ENCODE measurements at places on chromosomes 2 and 18.
A peak's percentile ranks its signal among the peaks of the same experiment; 100 is the strongest.

- no peak for DNase-seq
Observed at GRCh38 chr2:23200068-23200786, 184.8 kb upstream of the KLHL29 start.

GRCh38 chr2:83085869-83086268, 1373.2 kb downstream of the SUCLG1 start:
- no peak for DNase-seq

DNA sequence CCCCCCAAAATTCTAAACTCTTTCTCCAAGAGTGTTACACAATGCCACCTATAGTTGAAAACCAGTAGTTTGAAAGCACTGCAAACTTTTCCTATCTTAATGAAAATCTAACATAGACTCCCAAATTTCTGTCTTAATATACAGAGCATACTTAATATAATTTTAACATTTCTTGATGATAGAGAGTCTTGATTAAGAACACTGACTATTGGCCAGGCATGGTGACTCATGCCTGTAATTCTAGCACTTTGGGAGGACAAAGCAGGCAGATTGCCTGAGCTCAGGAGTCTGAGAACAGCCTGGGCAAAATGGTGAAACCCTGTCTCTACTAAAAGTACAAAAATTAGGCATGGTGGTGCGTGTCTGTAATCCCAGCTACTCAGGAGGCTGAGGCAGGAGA, 34.2 kb downstream of the ASXL2 start:
- DNase-seq: no peak

- no peak for DNase-seq
Observed at GRCh38 chr2:6027066-6027465, 334.9 kb downstream of the SOX11 start.

- no peak for DNase-seq
Observed at GRCh38 chr2:167490455-167490854, 602.2 kb downstream of the XIRP2 start.

- no peak for DNase-seq
Observed at GRCh38 chr2:104901037-104901881, 47.3 kb downstream of the POU3F3 start.

DNA sequence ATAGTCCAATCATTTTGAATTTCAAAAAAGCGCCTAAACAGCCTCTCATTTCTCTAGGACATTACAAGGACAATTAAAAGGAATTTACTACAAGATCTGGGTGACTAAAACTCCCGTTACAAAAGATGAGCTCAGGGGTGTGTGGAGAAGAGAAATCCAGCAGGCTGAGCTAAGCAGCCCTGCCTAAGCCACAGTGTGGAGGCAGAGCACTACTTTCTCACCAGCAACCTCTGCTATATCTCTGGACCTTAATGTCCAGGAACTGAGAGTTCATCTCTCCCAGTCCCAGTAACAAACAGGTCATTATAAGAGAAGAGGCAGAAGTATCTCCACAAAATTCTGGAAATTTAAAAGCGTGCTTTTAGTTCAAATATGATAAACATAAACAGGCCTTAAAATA, 18.9 kb upstream of the ANKRD62 start:
- DNase-seq: no peak

- DNase-seq: no peak
Observed at GRCh38 chr18:32769071-32769585, 3.7 kb downstream of the KLHL14 start.

- no peak for DNase-seq
Observed at GRCh38 chr2:109511168-109511567, 102.6 kb downstream of the SEPTIN10 start.

DNA sequence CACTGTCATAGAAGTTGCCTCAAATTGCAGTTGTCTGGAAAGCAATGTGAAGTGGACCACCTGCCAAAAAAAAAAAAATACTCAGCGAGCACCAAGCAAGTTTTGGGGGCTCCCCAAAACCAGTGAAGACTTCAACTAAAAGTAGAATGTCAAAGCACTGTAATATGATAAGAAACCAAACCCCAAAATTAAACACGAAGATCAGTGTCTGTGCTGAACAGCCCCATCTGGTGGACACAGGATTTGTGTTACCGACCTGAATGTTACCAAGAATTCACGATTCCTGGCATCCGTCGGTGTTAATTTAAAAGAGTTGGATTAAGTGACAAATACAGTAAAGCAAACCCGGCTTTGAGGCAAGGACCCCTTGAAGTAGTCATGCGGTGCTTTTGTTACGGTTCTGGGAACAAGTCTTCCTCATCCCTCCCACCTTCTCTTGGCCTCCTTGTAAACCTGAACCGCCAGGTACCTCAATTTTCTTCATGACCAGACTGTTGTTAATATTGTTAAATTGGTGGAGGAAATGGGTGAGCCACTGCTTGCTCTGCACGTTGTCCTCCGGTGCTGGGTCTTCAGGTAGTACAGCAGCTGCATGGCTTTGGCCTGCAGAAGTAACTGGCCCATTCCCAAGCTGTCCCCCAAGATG, 31.3 kb upstream of the SSB start:
- peak; percentile 91 for DNase-seq

GRCh38 chr2:143158098-143158497, 28.9 kb downstream of the ARHGAP15 start:
- DNase-seq: no peak

DNA sequence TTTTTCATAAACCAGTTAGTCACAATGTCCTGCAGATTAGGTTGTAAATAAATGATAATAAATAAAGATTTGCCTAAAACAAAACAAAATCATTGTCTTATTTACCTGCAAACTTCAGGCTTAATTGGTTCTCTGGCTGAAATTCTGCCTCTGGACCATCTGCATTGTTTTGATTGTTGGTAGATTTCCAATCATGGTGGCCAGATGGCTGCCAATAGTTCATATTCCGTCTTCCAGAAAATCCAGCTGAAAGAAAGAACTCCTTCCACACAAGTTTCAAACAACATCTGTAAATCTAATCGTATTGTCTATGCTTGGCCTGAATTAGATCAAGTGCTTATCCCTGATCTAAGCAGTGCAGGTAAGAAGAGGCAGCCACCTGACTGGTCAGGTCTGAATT, 771.1 kb upstream of the ZEB2 start:
- DNase-seq: no peak

DNA sequence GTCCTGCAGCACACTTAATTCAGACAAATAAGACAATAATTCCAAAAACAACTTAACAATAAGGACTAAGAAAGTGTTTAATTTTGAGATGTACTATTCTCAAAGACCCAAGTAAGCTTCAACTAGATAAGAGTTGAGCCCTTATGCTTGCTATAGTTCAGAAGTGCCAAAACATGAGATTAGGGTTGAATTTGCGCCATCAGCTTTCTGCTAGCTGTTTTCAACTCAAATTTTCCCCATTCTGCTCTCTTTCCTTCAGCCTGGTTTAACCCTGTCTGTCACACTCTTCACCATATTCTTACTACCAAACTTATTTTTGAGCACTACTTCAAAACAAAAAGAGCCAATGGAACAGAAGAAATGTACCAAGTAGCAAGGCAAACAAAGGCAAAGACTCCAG, 4.1 kb downstream of the NFE2L2 start:
- DNase-seq: peak; percentile 53

DNA sequence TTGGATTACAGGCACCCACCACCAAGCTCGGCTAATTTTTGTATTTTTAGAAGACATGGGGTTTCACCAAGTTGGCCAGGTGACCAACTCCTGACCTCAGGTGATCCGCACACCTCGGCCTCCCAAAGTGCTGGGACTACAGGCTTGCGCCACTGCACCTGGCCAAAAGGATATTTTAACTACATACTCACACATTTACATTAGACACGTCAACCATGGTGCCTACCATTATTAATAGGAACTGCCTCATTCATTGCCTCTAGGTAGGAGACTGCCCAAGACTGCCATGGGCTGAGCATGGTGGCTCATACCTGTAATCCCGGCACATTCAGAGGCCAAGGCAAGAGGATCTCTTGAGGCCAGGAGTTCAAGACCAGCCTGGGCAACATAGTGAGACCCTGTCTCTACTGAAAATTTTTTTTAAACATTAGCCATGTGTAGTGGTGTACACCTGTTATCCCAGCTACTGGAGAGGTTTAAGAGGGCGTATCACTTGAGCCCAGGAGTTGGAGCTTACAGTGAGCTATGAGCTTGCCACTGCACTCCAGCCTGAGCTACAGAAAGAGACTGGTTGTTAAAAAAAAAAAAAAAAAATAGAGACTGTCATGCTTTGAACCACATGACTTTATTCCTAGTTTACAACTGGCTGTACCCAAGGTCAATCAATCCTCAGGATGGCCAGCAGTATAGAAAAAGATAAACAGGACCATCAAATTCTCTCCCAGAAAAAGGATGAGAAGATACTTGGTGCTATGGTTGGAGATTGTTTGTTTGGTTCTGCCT, 31.1 kb upstream of the EPC2 start:
- DNase-seq: no peak

- no peak for DNase-seq
Observed at GRCh38 chr2:196140213-196140612, 31.2 kb downstream of the STK17B start.

DNA sequence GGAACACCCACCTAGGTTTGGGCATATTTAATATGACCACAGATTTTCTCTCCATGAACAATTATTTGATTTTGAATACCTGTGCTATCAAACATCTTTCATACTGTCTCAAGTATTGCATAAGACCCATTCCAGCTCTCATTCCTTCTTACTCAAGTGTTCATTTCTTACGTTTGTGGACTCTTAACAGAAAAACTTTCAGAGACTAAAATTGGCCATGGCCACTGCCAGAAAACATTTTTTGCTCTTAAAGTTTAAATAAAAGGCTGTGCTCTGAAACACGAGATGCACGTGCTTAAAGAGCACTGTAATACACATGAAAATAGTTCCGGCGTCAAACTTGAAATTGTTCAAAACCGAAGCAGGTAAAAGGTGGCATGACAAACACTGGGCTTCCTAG, 89.3 kb downstream of the LIMS1 start:
- no peak for DNase-seq

GRCh38 chr2:58475756-58476155, 234.6 kb upstream of the FANCL start:
- DNase-seq: no peak

DNA sequence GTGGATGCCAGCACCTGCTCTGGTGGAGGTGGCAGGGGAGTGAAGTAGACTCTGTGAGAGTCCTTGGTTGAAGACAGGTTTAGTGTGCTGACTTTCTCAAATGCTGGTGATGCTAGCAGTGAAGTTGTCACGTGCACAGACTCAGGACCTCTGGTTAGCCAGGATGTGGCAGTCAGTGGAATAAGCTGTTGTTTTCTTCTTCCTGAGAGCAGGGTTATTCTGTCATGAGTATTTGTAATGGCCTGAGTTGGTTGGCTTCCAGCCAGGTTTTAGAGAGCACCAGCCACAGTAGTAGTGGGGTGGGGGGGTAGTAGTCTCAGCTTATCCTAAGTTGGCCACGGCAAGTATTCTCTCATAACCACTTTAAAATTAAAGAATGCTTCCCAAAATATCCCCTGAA, 238.5 kb upstream of the FBXO11 start:
- peak; percentile 84 for DNase-seq

- DNase-seq: peak; percentile 81
Observed at GRCh38 chr2:218257390-218257981, 3.3 kb upstream of the GPBAR1 start.

GRCh38 chr2:58376592-58376991, 135.5 kb upstream of the FANCL start:
- no peak for DNase-seq

DNA sequence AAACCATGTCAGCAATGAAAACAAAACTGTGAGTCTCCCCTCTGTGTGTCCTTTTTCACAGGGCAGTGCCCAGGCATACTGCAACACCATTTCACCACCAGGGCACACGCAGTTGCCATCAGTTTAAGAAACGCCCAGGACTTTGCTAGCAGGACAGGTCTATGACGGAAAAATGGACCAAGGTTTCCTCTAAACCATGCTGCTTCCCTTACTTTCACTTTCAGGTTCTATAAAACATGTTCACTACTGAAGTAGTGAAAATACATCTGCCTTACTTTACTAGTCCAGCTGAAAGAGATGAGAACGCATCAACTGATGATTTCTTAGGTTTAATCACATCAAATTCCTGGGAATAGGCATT, 110.5 kb downstream of the TCF4 start:
- DNase-seq: peak; percentile 75

DNA sequence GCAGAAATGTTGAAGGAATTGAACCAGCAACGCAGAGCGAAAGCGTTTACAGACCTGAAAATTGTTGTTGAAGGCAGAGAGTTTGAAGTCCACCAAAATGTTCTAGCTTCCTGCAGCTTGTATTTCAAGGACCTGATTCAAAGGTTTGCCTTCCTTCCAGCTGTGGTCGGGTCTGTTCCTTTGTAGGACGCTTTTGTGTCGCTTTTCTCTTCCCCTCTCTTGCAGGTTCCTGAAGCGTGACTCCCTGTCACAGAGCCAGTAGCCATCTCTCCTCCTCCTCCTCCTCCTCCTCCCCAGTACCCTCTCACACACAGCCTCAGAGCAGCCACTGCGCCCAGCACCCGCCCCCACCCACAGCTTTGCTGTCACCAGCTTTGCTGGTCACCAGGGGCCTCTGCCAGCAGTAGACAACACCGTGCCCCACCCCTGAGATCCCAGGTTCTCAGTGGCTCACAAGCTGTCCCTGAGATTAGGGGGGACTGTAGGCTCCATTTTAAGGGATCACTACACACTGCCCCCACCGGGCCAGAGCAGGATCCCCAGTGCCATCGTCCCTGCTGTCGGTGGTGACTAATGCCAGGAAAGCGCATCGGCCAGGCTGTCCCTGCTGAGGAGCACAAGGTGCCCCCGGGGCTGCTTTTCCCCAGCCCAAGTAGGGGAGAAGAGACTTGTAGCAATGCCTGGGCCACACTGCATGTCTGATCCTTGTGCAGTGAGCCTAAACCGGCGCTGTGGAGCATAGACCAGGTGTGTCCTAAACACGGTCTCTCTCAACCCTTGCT, 242.3 kb downstream of the ATAD2B start:
- no peak for DNase-seq

DNA sequence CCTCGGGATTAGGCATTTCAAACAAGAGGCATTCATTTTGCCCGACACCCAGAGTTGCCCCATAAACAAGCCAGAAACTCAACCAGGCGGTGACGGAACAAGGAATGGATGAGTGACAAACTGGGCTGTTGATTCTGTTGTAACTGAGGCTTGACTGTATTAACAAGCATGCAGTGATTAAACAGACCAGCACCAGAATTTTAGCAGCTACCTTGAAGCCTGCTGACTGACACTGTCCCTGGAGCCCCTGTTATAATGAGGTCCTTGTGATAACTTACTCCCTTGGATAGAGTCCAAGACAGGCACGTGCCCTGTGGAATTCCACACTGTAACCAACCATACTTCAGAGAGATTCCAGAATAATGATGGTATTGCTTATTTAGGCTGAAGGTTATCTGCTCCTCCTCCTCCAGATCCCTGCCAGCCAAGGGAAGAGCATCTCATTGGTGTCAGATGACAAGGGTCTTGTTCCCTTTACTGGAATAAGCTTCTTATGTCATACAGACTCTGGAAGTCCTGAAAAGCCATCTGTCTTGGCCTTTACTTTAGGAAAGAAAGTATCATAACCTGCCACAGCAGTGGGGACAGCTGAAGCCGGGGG, 97.1 kb upstream of the RMDN2 start:
- no peak for DNase-seq

DNA sequence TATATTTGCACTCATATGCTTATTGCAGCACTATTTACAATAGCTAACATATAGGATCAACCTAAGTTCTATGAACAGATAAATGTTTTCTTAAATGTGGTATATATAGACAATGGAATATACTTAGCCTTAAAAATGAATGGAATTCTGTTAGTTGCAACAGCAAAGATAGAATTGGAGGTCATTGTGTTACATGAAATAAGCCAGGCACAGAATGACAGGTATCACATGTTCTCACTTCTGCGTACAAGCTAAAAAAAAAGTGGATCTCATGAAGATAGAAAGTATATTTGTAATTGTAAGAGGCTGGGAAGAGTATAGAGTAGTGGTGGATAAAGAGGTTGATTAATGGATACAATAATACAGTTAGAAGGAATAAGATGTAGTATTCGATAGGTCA, 255.5 kb upstream of the SETBP1 start:
- no peak for DNase-seq

All from hematopoietic multipotent progenitor cell treated with erythropoietin and hydrocortisone succinate and interleukin-3 and kit ligand, for 6 days (in vitro differentiated cells).